Parietal lobe (tissue), 2 donors: ENCODE measurements at places on chromosomes 5 and 9. TPM values are rescaled to one million over a fixed set of nuclear protein-coding genes. Genes with fewer than 3 reads are reported as not detected.

DMGDH gene
- 3.1 TPM for total RNA-seq

PTPRD gene
- 658 TPM for total RNA-seq

GABRA6 gene
- total RNA-seq, result not detected

IFNK gene
- not detected for total RNA-seq

NUTM2F gene
- not detected for total RNA-seq
